ENCODE measurements at places on chromosomes 6 and 20. TPM values are rescaled to one million over a fixed set of nuclear protein-coding genes. Genes with fewer than 3 reads are reported as not detected.

- no peaks in the 10 kb centered on the region for H3K4me1 ChIP-seq
- no peak overlapping the region for H3K4me3 ChIP-seq
- H3K27ac ChIP-seq: no peak overlapping the region
Observed at GRCh38 chr6:39822846-39823815, 31.0 kb downstream of the DAAM2 start.

- no peak overlapping the region for H3K4me3 ChIP-seq
- H3K27me3 ChIP-seq: no peaks in the 10 kb centered on the region
- no peak for DNase-seq
- H3K27ac ChIP-seq: no peak overlapping the region
- H3K36me3 ChIP-seq: peaks cover 20% of the 10 kb centered on the region
Observed at GRCh38 chr20:17631576-17632319, 50.3 kb downstream of the RRBP1 start.

- H3K4me3 ChIP-seq: no peak overlapping the region
- no peaks in the 10 kb centered on the region for H3K36me3 ChIP-seq
- H3K27me3 ChIP-seq: no peaks in the 10 kb centered on the region
Observed at GRCh38 chr6:46103441-46104115, 26.2 kb upstream of the ENPP4 start.

The RSPO3 gene
- not detected for total RNA-seq

DNA sequence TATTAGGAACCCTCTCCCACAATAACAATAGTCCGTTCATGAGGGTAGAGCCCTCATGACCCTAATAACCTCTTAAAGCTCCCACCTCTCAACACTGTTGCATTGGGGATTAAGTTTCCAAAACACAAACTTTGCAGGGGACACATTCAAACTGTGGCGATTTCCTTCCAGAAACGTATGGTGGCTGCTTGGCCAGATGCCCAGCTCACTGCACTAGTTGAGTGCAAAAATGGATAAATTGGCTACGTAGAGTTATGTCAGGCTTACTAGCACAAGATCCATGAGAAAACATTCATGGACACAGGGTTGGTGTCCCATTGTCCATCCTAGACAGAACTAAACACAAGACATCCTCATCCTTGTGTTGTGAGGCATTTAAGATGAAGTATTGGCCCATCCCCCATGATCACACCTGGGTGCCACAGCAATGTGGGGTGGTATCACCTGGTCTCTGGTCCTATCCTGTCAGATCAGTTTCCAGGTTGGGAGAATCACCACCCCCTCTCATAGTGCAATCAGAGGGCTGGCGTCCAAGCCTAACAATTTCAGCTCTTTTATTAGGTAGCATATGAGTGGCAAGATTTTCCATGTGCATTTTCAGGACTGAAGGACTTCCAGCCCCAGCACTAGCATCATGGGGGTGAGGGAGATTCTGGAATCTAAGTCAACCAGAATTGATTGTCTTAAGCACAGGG, 63.4 kb upstream of the ELOVL5 start:
- H3K36me3 ChIP-seq: no peaks in the 10 kb centered on the region
- no peak for DNase-seq
- no peak overlapping the region for H3K27ac ChIP-seq
- H3K27me3 ChIP-seq: no peaks in the 10 kb centered on the region
- H3K4me3 ChIP-seq: no peak overlapping the region

- H3K4me3 ChIP-seq: no peak overlapping the region
- peaks cover 3% of the 10 kb centered on the region for H3K27me3 ChIP-seq
- H3K27ac ChIP-seq: no peak overlapping the region
- no peaks in the 10 kb centered on the region for H3K36me3 ChIP-seq
Observed at GRCh38 chr6:153129873-153130514, 1.1 kb downstream of the RGS17 start.

The AGPAT4 gene
- total RNA-seq: 1.6 TPM

DNA sequence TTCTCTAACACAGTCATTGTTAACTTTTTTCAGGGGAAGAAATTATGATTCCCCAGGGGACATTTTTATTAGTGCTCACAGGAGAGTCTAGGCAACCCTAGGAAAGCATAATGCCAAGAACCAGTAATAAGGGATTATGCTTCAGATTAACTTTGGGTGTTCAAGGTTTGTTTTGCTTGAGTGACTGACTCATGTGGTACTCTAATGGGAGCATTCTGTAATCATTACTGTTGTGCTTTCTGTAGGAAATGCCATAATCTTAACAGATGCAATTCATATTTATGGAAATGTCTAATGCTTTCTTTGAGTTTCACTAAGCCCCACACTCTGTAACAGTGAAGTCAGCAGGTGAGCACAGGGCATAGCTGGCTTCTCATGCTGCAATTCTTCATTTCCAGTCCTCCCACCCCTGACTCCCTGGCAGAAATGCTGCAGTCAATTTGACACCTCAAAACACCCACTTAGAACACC, 263.4 kb upstream of the MAN1A1 start:
- H3K27ac ChIP-seq: no peak overlapping the region
- no peaks in the 10 kb centered on the region for H3K36me3 ChIP-seq
- DNase-seq: no peak

GRCh38 chr6:14211562-14211942, 94.0 kb downstream of the CD83 start:
- H3K4me3 ChIP-seq: peak overlapping the region; percentile 78
- H3K27me3 ChIP-seq: no peaks in the 10 kb centered on the region
- no peak for DNase-seq
- peaks cover 16% of the 10 kb centered on the region for H3K4me1 ChIP-seq
- H3K36me3 ChIP-seq: no peaks in the 10 kb centered on the region

The PTK6 gene
- total RNA-seq: 0.24 TPM

GRCh38 chr6:6570929-6571671, 17.4 kb upstream of the LY86 start:
- H3K4me1 ChIP-seq: no peaks in the 10 kb centered on the region
- peaks cover 2% of the 10 kb centered on the region for H3K36me3 ChIP-seq
- no peak for DNase-seq

The DZANK1 gene
- total RNA-seq: 4.8 TPM

The OPRL1 gene
- total RNA-seq: 0.41 TPM

DNA sequence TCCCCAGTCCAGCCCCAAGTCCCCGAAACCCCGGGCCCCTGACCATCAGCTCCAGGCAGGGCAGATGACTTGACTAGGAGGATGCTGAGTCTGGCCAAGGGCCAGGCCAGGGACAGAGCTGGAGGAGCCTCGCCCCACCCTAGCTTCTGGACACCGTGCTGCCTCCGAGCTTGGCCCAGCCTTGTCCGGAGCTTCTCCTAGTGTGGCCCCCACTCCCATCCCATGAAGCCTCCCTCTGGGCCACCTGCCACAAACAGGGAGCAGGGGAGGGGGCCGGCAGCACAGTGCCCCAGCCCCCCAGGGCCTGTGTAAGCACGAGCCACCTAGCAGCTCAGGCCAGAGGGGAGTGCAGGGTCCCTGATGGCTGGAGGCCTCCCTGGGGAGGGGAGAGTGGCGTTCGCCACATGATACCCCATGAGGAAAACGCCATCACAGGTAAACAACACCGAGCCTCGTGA, 5.3 kb downstream of the EEF1A2 start:
- no peak overlapping the region for H3K27ac ChIP-seq
- no peak overlapping the region for H3K4me3 ChIP-seq
- H3K4me1 ChIP-seq: no peaks in the 10 kb centered on the region
- H3K36me3 ChIP-seq: no peaks in the 10 kb centered on the region
- no peaks in the 10 kb centered on the region for H3K27me3 ChIP-seq

DNA sequence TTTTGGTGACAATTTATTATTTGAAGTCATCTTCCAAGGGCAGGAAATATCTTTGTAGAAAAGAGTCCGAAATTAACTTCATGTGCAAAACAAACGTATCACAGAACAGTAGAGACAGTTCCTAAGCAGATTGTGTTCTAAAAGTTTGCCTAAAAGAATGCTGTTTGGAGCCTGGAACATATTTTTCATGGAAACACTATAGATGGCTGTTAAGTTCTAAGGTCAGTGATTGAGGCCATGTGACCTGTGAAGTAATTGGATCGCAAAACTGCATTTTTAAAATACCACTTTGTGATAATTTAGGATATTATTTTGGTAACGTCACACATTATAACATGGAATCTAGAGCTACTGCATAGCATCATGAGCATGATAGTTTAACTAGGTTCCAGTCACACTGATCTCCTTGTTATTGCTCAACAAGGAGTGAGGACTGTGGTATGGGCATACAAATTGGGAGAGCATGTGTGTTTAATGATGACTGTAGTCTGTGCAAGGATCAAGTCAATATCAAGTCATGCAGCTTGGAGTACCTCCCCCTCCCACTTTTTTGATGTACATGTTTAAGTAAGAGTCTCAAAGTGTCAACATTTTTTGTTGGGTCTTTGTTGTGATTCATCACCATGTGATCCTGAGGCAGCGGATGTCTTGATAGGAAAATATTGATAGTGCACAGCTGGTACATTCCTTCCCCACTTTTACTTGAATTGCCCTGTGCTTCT, 609.3 kb upstream of the CITED2 start:
- H3K27ac ChIP-seq: no peak overlapping the region
- no peaks in the 10 kb centered on the region for H3K4me1 ChIP-seq
- H3K27me3 ChIP-seq: no peaks in the 10 kb centered on the region
- no peak overlapping the region for H3K4me3 ChIP-seq
- DNase-seq: no peak

DNA sequence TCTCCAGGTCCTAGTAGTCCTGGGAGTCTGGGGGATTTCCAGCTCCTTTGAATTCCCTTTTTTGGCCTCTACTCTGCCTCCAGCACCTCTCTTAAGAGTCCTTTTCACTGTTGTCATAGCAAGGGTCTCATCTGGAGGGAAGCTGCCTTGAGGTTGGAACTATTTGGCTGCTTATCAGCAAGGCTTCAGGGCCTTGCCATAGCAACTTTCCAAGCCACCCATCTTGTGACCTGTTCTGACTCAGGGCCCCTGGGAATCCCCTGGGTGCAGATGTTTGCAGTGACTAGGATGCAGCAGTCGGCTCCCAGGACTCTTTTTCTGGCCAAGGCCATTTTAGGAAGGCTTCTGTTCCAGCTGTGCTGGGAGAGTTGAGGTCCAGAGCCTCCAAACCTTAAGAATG, 12.4 kb downstream of the PKIG start:
- no peaks in the 10 kb centered on the region for H3K36me3 ChIP-seq
- no peak overlapping the region for H3K4me3 ChIP-seq
- no peak for DNase-seq
- H3K27ac ChIP-seq: no peak overlapping the region

The LKAAEAR1 gene
- total RNA-seq: not detected

DNA sequence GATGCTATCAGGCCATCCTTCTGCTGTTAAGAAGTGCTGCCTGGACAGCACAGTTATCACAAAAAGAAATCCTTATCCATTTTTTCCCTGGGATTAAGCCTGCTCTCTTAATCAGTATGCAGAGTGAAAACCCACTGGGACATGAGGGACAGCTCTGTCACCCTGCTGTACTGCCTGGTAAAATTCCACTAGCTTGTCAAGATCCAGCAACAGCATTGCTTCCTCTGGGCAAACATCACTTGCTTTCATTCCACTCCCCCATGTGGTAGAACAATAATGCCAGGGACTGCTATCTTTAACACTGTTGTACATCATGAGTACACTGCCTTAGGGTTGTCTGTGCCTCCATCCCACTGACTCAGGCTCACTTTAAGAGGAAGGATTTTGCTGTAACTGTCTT, 331.3 kb downstream of the KIF16B start:
- no peaks in the 10 kb centered on the region for H3K36me3 ChIP-seq
- H3K27me3 ChIP-seq: no peaks in the 10 kb centered on the region
- no peaks in the 10 kb centered on the region for H3K4me1 ChIP-seq
- DNase-seq: no peak
- no peak overlapping the region for H3K27ac ChIP-seq
